ENCODE measurements at places on chromosomes 3 and 15. TPM values are rescaled to one million over a fixed set of nuclear protein-coding genes. Genes with fewer than 3 reads are reported as not detected.

Gene TMC3
- not detected for total RNA-seq

Gene CAMK2N2
- total RNA-seq, result not detected

Gene UCN2
- total RNA-seq, result not detected

Gene AP3B2
- 0.13 TPM for total RNA-seq

Gene ADAMTS17
- total RNA-seq, result not detected

Gene C3orf49
- total RNA-seq, result not detected

Gene P2RY1
- not detected for total RNA-seq

Gene RPP14
- 20.3 TPM for total RNA-seq

Gene THAP10
- not detected for total RNA-seq

Gene HRG
- total RNA-seq, result not detected

Gene LACTB
- 8.3 TPM for total RNA-seq

Gene CPEB1
- not detected for total RNA-seq

Gene TGM5
- not detected for total RNA-seq

Gene TRANK1
- 66.3 TPM for total RNA-seq

Gene DRD3
- total RNA-seq, result not detected

Gene CNTN6
- not detected for total RNA-seq

Gene PLA2G4D
- not detected for total RNA-seq

Gene USF3
- 18.1 TPM for total RNA-seq

Gene SCAANT1
- total RNA-seq, result not detected
